ENCODE measurements at places on chromosomes 6 and 20. TPM values are rescaled to one million over a fixed set of nuclear protein-coding genes. Genes with fewer than 3 reads are reported as not detected.

Gene CFAP61
- 0.40 TPM for total RNA-seq

Gene SLC22A7
- total RNA-seq = not detected

Gene KIF25
- total RNA-seq = 1.6 TPM

Gene APOBEC2
- total RNA-seq = not detected

DNA sequence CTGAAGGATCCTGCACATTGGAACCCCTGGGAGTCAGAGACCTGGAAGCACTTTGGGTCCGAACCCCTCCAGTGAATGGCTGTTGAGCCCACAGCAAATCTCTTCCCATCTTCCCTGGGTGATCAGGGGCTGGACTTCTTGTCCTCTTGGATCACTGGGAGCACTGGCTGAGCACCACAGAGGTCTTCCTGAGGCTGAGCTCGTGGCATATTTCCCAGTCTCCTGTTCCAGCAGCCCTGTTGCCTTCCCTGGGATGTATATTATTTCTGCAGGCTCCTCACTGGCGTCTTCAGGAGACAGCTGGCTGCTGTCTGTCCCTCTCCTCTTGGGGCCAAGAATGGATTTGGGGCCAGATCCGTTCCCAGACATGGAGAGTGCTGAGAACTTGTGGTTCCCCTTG, 43.4 kb downstream of the PTK7 start:
- DNase-seq = no peak

GRCh38 chr6:168638468-168639271, 197.7 kb downstream of the SMOC2 start:
- DNase-seq = no peak

DNA sequence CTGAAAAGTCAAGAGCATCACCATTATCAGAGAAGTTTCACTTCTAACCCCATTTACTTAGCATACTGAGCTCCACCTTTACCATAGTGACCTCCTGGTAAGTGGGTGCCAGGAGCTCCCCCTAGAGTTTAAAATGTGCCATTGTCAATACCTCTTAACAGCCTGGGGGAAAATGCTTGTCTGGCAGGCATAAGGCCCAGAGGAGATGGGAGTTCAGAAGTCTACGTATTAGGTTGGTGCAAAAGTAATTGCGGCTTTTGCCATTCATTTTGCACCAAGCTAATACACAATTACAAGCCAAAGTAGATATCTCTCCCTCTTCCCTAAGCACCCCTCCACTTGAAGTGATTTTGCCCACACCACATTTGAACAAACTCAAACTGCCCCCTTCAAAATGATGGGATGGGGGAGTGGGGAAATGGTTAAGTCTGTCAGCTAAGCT, 919.0 kb downstream of the KIF16B start:
- DNase-seq = no peak

DNA sequence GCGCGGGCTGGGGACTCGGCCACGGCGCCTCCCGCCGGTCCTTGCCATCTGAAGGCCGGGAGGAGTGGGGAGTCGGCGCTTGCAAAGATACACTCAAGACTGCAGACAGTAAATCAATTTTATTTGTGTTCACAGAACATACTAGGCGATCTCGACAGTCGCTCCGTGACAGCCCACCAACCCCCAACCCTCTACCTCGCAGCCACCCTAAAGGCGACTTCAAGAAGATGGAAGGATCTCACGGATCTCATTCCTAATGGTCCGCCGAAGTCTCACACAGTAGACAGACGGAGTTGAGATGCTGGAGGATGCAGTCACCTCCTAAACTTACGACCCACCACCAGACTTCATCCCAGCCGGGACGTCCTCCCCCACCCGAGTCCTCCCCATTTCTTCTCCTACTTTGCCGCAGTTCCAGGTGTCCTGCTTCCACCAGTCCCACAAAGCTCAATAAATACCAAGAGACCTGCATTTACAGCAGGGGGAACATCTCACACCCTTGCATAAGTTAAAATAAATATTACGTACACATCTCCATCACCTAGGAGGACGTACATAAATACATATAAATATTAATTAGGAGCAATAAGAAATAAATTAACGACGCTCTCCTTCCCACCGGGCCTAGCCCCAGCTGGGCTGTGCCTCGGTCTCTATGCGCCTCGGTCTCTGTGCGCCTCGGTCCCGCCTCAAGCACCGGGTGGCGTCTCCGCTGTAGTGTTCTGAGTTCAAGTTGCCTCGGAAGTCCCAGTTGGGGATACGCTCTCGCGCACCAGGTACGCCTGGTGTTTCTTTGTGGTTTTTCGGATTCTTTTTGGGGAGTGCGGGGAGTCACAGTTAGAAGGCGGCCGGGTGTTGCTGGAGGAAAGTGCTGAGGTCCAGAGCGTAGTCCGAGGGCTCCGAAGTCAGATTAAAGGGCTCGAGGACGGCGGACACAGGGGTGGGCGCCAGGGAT, 889 bp upstream of the FLOT1 start:
- peak; percentile 68 for DNase-seq

DNA sequence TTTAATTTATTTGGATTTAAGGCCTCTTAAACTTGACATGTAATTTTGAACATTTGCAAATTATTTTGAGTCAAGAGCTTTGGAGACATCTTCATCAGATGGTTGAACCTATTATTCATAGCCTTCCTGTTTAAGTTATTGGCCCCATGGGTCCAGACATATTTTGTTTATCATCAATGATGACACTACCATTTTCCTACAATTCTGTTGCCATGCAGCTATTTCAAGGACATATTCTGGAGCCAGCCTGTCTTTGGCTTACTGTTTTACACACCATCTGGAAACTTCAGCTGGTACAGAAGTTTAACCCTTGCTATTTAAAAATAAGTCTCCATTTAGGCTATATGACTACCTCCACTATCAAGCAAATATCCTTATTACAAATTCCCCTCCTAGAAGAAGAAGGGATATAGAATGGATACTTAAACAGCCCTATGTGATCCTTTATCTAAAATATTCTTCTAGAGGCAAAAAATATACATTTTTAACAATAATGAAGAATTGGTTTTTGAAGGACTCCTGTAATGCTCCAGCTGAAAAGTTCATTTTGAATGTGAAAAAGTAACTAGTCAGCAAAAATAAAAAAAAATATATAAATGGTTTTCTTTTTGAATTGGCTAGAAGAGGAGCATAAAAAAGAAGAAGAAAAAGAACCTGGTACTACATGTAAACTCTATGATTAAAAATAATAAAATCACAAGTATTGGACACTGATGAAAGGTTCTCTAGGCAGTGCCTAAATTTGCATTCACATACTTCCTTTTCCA, 544.0 kb upstream of the HS3ST5 start:
- no peak for DNase-seq

DNA sequence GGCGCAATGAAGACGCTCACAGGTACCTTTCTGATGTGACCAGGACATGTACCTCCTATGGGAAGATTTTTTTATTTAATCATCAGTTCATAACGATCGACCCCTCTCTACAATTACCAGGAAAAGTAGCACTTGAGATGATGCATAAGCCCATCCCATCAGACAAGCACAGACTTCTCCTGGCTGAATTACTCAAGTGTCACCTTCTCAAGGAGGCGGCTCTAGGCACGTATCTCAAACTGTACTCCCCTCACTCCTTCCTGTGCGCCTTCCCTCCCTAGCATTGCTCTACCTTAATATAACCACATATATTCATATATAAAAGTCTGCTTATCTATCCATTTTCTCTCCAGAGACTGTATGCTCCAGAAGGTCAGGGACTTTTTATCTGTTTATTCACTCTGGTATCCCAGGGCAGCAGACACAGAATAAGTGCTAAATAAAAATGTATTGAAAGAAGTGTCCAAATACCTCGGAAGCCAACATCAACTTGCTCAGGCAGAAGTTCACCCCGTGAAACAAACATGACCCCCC, 71.5 kb downstream of the CNKSR3 start:
- no peak for DNase-seq

- no peak for DNase-seq
Observed at GRCh38 chr6:121491576-121491975, 56.1 kb downstream of the GJA1 start.

Data from sciatic nerve (tissue), 2 donors.